ENCODE measurements at places on chromosomes 5 and 9.

DNA sequence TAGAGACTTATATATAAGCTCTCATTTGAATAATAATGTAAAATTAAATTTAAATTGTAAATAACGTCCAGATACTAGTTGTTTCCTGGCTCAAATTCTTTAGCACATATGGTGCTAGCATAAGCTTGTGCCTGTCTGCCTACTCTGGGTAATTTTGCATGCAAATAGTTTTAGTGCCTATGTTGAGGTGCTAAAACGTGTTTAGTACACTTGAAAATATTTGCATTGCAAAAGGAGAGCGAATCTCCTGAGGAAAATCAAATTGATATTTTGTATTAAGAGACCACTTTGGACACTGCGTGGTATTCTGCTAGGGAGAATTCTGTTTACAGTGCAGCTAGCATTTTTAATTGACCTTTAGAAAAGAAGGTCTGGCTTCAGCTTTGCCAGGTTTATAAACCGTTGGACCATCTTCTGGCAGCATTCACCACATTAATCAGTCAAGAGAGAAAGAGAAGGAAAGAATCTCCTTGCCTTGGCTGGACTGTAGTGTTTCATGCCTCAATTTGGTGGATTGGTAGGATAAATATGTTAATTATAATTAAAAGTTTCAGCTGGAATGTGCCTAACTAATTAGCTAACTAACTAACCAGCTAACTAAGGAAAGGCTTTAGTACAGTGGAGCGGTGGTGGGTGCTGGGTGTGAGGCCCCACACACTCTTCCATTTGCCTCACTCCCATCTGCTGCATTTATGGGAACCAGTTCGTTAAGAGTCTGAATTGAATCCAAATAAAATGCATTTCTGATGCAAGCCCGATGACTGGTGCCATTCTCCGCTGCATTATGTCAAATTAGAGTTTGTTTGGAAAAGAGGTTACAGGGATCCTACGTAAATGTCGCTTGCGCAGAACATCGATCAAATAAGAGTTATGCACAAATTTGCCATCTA is 150.1 kb upstream of the MPDZ start:
- no peak for DNase-seq

DNA sequence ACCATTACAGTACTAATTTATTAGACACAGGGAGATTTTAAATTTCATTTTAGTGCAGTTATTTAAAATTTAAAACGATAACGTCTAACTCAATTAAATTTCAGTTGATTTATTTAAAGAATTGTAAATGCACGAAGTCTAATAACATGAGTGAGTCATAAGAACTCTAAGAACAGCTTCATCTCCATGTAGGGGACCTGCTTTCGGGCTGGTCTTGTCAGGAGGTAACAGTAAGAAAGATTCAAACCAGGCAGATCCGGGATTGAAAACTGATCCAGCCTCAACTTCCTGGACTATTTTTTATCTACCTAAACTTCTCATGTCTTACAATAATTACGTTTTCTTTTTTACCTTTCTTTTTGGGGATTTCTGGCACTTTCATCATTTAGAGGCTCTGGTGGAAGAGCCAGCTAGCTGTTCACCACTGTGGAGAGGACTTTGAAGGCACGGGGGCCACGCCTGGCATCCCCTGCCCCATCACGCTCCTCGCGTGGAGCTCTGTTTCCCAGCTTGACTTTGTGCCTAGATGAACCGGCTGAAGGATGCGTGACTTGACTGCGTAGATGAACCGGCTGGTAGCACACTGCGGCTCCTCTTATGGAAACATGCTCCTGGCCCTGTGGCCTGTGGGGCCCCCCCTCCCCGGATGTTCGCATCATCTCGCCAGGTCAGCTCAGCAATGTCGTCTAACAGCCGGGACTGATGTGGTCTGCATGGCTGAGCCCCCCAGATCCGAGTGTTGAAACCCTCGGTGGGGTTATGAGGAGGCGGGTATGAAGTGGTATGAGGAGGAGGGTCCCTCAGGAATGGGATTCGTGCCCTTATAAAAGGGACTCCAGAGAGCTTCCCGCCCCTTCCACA is 26.0 kb downstream of the NDUFS6 start:
- DNase-seq = no peak

DNA sequence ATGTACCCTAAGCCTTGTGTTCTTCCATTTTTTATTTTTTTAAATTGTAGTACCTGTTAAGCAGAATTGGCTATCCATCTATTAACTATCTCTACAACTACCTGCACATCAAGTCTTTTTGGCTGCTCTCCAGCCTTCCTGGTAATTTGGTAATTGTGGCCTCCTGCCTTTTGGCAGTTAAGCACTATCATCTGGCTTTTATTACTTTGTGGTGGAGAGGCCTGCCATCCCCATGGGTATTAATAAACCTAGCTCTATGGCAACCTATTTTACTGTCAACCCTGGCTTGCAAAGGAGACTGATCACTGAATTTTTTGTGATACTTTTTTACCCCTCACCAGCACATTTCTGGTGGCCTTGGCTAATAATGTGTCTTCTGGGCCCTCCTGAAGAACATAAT is 20.5 kb downstream of the SELENOP start:
- DNase-seq = no peak

GRCh38 chr5:133602835-133603380 is 9.4 kb downstream of the FSTL4 start:
- no peak for DNase-seq

DNA sequence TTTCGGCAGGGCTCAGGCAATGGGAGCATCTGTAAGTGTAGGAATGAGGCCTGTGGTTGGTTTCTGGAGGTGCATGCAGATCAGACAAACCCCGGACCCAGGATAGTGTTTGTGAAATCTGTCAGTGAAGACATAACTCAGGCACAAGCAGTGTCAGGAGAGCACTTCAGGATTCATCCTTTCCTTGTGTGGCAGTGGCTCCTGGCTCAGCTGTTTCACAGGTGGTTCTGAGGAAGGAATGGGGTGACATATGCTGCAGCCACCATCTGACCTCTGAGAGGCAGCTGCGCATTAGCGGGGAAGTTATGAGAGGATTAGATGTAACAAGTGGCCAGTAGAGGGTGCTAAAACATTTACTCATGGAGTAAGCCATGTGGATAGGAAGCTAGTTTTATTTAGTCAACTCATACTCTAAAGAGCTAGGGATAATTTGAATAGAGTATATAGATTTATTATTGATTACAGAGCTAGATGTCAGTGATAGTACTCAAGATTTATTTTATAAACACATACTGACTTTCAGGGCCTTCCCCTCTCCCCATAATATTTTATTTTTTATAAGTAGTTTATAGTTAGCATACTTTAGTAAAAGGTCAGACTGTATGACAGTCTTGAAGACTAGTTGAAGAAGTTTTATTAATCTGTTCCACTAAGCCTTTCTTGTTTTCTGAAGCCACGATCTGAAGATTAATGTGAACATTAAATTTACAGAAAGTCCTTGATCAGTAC is 28.4 kb downstream of the NNT start:
- DNase-seq = peak; percentile 69

- no peak for DNase-seq
These were observed 191.1 kb downstream of the MAT2B start for GRCh38 chr5:163696579-163696887.

DNA sequence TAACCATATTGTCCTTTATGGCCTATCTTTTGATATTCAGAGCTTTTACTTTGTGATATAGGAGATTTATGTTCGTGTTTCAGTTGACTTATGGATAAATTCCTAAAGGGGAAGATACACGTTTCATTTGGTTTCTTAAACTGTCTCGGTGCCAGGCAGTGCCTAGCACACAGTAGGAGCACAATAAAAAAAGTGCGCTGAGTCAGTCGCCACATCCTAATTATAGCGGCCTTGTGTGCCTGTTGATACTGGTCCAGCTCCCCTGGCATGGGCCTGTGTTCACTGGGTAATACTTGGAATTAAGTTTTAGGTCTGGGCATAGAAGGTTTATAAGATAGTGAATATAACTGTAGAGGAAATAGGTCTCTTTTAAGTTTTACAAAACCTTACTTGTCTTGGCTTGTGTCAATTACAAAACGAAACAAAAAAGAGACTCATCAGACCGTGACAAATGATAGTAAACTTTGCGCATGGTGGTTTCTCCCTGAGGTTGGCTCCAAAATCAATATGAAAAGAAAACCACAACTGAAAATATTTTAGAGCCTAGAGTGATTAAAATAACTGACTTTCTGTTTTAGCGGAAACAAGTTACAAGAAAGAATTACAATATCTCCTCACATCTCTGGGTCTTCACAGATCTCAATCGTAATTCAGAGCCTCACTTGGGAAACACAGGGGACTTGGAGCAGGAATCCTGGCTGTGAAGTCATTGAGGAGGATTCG is 84.8 kb downstream of the MVB12B start:
- no peak for DNase-seq

- no peak for DNase-seq
These were observed 12.9 kb downstream of the GDF9 start for GRCh38 chr5:132853323-132853722.

DNA sequence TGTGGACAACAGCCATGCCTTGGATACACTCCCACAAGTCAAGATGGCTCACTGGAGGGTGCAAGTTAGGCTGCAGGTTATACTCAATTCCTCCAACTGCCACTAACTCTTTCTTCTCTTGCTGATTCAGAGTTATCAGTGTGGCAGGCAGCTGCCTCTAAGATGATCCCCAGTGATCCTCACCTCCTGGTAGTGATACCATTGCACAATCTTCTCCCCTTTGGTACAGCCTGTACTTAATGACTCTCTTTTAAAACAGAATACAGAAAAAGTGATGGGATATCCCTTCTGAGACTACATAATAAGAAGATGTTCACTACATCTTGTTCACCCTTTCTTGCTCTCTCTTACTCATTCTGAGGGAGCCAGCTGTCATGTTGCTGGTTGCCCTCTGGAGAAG is 323.1 kb downstream of the RAB3C start:
- DNase-seq = no peak

DNA sequence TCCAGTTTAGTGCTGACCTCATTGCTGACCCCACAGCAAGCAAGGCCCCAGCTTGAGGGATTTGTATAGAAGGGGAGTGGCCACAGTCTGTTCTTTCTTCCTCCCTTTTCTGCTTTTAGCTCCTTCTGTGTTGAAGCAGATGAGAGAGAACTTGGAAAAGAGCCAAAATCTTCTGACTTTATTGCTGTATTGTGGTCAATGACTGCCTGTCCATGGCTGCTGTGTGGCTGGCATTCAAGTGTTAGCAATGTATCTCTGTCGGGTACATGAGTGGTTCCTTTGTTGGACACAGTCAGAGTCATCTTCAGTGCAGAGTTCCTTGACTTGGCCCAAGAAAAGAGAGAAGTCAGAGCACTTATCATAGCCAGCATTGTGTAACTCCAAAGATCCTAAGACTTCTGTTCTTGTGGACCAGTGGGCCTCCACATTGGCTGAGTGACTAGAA is 154.1 kb downstream of the LRRC70 start:
- peak; percentile 87 for DNase-seq

DNA sequence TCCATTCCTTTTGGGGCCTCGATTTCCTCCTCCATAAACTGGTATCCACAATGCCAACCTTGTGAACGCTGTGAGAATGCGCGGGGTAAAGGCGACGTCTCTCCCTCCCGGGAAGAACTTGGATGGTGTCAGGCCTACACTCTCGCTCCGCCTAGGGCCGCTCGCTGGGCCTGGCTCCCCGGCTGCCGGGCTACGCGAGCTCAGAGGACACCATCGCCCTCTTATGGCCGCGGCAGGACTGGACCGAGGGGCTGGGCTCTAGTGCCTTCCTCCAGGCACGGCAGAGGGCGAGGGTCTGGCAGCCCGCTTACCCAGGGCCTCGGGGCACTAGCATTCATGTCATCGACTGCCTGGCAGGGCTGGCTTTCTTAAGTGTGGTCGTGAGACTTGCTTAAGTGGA is 1.3 kb upstream of the EXOSC2 start:
- DNase-seq = no peak

- peak; percentile 65 for DNase-seq
These were observed 58.8 kb downstream of the SNX30 start for GRCh38 chr9:112809351-112809848.

GRCh38 chr5:25568989-25569625 is 924.3 kb upstream of the CDH10 start:
- no peak for DNase-seq

DNA sequence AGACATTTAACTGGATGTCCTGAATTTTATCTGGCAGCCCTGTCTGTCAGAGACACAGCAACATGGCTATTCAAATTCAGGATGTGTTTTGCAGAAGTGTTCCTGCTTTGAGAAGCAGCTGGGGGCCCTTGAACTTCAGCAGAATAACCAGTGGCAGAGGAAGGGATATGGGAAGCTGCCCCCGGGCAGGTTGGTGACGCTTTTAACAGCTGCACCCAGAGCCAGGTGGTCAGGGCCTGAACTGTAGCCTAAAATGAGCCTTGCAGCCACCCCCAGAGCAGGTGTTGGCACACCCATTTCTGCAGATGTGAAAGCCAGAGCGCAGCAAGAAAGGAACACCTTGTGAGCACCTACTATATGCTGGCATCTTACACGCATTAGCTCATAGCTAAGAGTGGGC is 128.7 kb upstream of the BOD1 start:
- peak; percentile 69 for DNase-seq

GRCh38 chr5:100909034-100909433 is 6.0 kb upstream of the ST8SIA4 start:
- no peak for DNase-seq

GRCh38 chr5:103216697-103217096 is 41.9 kb upstream of the MACIR start:
- no peak for DNase-seq

- DNase-seq = no peak
These were observed 923.6 kb upstream of the DMAC1 start for GRCh38 chr9:8723195-8723594.

DNA sequence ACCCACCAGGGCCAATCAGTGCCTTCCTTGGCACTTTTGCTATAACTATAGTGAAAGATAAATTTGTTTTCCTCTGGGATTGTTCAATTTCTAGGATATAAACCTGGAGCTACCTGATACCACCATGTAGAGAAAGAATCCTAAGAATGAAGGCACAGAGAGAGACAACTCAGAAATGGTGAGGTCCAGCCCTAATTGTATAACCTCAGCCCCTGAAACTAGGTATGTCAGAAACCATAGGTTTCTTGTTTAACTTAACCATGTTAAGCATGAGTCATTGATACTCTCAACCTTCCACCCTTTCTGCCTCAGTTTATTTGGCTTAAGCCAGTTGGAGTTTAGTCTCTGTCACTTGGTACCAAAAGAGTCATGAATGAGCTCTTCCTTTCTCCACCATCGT is 4.6 kb upstream of the SPZ1 start:
- DNase-seq = no peak

- DNase-seq = no peak
These were observed 836 bp downstream of the PCSK5 start for GRCh38 chr9:75891277-75891741.

DNA sequence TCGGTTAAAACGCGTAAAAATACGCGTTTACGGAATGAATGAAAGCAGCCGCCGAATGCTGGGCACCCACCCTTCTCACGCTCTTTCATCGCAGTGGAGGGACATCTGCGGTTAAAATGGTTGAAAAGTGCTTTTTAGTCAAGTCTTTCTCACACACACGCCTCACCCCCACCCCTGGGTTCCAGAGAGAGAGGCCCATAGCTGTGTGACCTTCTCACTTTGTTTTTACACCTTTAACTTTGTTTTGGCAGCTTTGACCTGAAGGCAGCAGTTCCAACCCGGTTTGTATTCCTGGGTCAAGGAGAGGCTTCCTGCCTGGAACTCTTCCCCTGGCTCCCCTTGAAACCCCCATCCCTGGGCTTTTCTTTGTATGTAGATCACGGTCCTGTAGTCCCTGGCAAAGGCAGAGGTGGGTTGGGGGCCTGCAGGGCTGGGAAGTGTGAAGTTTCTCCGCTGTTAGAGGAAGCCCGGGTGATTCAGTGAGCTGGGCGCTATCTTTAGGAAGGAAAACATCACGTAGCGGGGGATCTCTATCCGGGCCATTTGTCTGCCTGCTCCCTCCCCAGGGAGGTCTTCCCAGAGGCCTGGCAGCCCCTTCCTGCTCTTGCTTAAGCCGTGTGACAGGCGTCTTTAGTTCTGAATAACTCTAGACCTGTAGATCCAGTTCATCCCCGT is 29.6 kb downstream of the SPRY4 start:
- DNase-seq = no peak
